Hair follicle dermal papilla cell (primary cell): ENCODE measurements at places on chromosomes 11 and 22. TPM values are rescaled to one million over a fixed set of nuclear protein-coding genes. Genes with fewer than 3 reads are reported as not detected.

ISX gene
- not detected in 2 replicates for total RNA-seq

TECTA gene
- total RNA-seq, result 0.32 and 0.97 TPM in 2 replicates

OR8D4 gene
- total RNA-seq, result not detected in 2 replicates

DGAT2 gene
- 0.49 and 0.81 TPM in 2 replicates for total RNA-seq
